ENCODE measurements at places on chromosomes 13 and 19. TPM values are rescaled to one million over a fixed set of nuclear protein-coding genes. Genes with fewer than 3 reads are reported as not detected.

ADGRL1 gene
- total RNA-seq, result 3.1 TPM

IFNL1 gene
- not detected for total RNA-seq

ZNF414 gene
- 2.8 TPM for total RNA-seq

ADPRHL1 gene
- total RNA-seq, result 1.5 TPM

RGS9BP gene
- 0.66 TPM for total RNA-seq

ELAVL1 gene
- total RNA-seq, result 12.6 TPM

PROZ gene
- total RNA-seq, result not detected
